HTR-8/SVneo (cell line): ENCODE measurements at places on chromosomes 3 and 15.

DNA sequence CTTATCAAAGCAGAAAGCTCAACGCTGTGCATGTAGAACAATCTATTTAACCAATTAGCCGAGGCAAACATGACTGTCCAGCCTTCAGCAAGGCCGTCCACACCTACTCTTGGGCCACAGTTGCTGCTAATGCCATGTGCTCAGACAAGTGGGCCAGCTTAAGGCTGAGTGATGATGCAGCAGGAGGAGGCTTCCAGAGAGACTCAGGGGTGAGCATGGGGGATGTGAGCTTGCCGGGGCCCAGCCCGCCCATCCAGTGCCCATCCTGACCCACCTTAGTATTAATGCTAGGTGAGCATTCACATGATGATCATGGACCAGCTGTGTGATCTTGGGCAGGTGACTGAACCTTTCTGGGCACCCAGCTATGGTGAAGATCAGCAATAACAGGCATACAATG is 150.1 kb downstream of the TPRA1 start:
- no peak for DNase-seq

- DNase-seq: no peak
These were observed 53.3 kb downstream of the GJD2 start for GRCh38 chr15:34701536-34701935.

DNA sequence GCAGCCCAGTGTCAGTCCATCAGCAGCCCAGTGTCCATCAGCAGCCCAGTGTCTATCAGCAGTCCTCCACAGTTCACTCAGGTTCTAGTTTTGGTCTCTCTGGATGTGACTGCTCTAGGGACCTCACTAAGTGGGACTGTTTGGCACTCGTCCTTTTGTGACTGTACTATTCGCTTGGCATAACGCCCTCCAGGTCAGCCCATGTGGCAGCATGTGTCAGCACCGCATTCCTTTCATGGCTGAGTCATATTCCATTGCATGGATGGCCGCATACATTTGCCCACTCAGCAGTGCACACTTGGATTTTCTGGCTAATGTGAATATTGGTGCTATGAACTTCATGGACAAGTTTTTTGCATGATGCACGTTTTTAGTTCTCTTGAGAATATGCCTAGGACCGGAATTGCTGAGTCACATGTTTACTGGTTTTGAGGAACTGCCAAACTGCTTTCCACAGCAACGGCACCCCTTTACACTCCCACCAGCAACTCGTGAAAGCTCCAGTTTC is 16.4 kb downstream of the CHST13 start:
- DNase-seq: peak; percentile 62

DNA sequence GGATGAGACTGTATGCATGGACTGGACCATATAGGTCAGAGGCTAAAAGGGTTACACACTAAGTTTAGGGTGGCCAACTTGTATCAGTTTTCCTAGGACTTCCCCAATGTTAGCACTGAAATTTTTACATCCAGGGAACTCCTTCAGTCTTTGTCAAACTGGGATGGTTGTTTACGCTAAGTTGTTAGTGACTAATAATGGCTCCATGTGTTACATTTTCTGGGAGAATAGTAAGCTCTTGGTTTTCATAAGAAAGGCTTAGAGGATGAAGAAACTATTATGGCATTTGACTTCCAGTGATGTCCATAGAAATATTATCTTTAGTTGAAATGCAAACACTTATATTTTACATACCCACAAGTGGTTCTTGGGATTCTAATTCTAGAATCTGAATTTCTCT is 57.9 kb upstream of the ST3GAL6 start:
- no peak for DNase-seq

- no peak for DNase-seq
These were observed 261.5 kb upstream of the TPM1 start for GRCh38 chr15:62781081-62781497.

- no peak for DNase-seq
These were observed 269.4 kb upstream of the ARRDC4 start for GRCh38 chr15:97691078-97691477.

- DNase-seq: no peak
These were observed 38.5 kb downstream of the ARPP21 start for GRCh38 chr3:35677797-35678196.

DNA sequence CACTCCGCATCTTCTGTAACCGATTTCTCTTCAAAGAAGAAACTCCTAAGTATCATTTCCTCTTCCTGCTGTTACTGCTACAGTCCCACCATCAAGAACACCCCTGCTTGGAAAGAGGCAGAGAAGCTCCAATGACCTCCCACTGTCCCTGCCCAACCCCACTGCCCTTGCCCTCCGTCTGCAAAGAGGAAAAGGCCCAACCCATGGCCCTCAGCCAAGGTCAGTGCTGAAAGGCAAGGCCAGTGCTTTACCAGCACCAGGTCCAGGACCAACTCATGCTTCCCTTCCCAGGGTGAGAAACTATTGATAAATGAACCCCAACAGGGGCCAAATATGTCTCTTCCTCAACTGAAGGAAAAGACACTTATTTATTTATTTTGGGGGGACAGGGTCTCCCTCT is 22.5 kb downstream of the FAM240A start:
- DNase-seq: no peak

DNA sequence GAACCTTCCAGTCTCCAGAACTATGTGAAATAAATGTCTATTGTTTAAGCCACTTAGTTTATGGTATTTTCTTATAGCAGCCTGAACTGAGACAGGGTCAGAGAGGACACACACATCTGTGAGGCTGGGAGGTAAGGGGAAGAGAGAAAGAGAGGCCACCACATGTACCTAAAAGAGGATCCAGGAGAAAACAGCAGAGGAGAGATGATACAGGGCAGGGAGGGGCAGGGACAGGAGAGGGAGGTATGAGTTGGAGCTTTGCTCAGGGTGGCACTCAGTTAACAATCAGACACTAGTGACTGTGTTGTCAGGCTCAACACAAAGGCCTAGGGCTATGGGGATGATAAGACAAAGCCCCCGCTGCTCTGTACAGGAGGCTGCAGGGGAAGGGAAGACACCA is 17.6 kb downstream of the KIF9 start:
- DNase-seq: no peak

DNA sequence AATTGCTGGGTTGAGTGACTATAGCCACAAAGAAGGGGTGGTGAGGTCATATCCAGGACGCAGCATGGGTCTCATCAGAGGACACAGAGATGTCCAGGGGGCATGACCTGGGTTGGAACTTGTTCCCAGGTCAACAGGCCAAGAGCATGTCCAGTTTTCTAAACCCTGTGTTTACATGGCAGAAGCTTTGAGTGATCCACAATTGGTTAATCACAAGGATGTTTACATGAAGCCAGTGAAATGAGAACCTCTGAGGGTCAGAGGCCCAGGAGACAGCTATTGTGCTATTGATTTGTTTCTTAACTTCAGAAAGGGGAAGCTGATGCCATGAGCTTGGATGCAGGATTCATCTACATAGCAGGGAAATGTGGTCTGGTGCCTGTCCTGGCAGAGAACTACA is 42.2 kb upstream of the TOPBP1 start:
- DNase-seq: no peak

DNA sequence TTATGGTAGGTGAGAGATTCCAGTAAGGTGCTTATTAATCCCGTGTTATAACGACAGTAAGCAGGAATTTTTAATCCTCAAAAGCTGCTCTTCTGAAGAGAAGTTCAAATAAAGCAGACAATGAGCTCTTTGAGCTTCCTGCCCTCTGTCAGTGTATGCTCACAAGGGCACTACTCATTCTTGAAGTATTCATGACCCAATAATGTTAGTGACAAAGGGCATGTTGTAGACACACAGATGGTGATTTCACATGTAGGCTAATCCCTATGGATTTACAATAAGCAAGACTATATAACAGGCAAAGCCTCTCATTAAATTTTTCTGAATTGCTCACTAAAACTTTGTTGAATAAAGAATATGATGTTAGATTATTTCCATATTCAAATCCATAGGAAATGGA is 578.6 kb downstream of the RSL24D1 start:
- DNase-seq: no peak

- DNase-seq: no peak
These were observed 21.3 kb downstream of the EFCC1 start for GRCh38 chr3:129022114-129023007.

GRCh38 chr3:175805825-175806224 is 946.7 kb downstream of the NAALADL2 start:
- DNase-seq: no peak

DNA sequence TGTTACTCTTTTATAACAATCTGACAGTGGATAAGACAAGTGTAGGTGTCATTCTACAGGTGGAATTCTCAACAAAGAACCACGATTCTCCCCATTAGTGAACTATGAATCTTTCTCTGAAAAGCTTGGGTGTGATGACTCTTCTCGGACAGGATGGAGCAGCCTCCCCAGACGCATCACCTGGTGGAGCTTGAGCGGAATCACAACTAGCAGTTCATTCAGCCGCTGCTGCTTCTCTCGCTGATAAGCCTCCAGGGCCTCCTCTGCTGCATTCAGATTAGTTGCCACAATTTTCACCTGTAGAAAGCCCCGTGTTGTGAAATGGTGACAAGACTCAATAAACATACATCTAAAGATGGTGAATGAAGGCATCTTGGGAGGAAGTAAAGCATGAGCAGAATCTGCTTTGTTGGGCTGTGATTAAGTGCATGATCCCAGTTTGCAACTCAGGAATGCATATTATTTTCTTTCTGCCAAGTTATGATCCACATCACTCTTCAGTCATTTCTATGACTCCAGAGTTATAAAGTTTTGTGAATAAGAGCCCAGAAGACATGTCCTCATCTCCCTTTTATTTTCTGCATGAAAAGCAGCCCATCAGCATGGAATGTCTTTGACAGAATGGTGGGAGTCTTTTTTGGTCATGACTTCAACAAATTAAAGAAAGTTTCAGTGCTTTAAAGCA is 93.6 kb downstream of the BOC start:
- DNase-seq: no peak

- DNase-seq: no peak
These were observed 29.5 kb downstream of the RAD54L2 start for GRCh38 chr3:51568036-51568435.

DNA sequence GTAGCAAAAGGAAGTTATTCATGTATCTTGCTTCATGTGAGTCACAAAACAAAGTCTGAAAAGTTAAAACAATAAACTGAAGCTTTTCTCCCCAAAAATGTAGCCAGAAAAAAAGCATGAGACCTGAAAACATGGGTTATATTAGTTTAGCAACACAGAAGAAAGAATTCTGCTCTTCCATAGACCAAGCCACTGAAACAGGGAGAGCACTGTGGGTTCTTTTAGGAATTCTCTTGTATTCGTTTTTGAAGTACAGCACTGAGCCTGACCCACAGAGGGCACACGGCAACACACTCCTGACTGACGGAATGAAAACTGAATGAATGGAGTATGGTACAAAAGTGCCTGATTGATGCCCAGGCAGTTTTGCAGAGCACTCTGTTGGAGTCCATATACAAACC is 66.6 kb downstream of the TM4SF4 start:
- DNase-seq: no peak

- DNase-seq: no peak
These were observed 2.1 kb downstream of the RHOV start for GRCh38 chr15:40871749-40872617.
